Activated T-cell treated with anti-CD3 and anti-CD28 coated beads, Interleukin-2, amount 50 U/mL, for 72 hours (primary cell): ENCODE measurements at places on chromosomes 16 and 17. TPM values are rescaled to one million over a fixed set of nuclear protein-coding genes. Genes with fewer than 3 reads are reported as not detected.

The RAB37 gene
- 18.1 TPM for total RNA-seq

The PIGQ gene
- 18.2 TPM for total RNA-seq

DNA sequence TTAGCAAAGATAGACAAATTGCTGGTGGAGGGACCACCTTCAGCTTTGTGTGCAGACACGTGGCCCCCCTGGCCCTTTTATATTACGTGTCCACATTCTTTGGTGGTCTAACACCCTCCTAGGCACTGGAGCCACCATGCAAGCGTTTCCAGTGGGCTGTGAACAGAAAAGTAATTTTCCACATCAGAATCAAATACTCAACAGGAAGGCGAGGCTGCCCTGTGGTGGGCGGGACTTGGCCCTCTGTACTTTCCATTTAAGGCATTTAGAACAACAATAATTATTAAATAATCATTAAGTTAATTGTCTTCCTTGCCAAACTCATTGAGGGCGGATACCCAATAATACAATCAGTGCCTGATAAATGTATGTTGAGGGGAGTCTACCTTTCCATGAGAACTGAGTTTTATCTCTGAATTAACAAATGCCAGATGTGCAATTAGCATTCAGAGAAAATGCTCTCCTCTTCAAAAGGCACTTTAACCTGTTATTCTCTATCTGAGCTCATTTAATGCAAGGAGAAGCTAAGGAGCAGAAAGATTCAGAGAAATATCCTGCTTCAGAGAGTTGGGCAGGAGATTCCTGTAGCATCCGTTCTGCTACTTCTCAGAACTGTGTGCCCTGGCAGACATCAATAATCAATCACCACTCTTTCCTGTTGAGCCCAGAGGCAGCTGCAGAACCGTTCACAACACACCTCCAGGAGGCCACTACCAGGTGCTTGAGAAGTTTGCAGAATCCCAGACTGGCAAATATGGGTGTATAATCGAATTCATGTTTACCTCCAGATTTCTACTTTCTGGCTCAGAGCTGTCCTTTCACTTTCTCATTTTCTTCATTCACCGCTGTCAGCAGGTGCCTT is 109.4 kb downstream of the CMIP start:
- no peak for DNase-seq

- peak; percentile 81 for DNase-seq
Measured at GRCh38 chr16:30941600-30942425, 7.1 kb upstream of the ORAI3 start.

DNA sequence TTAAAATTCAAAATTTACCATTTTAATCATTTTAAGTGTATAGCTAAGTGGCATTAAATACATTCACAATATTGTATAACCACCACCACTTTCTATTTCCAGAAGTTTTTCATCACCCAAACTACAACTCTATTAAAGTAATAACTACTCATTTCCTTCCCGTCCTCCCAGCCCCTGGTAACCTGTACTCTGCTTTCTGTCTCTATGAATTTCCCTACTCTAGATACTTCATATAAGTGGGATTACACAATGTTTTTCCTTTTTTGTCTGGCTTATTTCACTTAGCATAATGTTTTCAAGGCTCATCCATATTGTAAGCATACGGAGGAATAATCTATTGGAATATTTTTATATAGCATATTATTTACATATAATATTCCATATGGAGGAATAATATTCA is 29.7 kb downstream of the ESRP2 start:
- no peak for DNase-seq

DNA sequence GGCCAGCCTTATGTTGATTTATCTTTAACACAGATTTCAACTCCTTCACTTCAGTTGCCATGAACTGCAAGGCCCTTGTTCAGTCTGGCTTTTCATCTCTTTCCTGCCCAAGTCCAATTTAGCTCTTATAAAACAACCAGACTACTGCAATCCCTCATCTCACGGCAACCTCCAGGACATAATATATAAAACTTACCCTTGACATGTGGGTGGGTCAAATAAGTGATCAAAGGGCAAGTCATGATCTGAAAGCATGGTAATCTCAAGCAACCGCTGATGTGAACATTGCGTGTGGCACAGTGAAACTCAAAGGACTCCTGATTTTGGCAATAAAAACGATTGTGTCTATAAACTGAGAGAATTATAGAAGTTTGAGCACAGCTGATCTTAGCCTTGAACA is 364.6 kb downstream of the CDH13 start:
- DNase-seq = no peak

DNA sequence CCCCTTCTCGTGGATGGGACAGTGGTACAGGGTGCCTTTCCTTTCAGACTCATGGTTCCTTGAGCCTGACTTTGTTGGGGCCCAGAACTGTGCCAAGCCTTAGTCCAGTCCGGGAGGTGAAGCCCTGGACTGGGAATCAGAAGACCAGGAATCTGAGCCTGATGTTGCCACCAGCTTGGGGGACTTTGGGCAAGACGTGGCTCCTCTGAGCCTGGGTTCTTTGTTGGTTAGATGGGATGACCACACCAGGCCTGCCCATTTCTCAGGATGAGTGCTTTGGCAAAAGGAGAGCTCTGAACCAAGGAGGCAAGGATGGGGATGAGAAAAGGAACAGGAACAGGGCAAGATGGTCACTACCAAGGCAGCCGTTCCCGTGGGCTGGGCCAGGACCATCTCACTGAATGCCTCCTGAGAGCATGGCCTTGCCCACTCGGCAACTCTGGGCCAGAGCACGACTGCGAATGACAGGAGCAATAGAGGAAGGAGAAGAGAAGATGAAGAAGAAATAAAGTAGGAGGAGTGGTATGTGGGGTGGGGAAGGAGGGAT is 32.5 kb downstream of the PITPNM3 start:
- no peak for DNase-seq

DNA sequence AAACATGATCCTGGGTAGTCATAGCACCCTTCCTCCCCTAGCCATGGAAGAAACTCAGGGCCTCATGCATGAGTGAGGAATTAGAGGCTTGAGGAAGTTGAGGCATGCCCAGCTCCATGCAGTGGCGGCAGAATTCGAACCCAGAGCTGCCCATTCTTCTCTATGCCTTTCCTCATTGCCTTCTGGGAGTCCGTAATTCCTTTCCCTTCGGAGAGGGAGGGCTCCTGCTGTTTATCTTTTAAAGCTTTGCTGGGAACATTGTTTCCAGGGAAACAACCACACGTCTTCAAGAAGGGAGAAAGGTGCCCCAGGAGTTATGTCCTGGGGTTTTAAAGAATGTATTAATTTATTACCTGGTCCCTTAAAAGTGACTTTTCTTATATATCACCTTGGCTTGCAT is 8.5 kb downstream of the CRISPLD2 start:
- DNase-seq = no peak

DNA sequence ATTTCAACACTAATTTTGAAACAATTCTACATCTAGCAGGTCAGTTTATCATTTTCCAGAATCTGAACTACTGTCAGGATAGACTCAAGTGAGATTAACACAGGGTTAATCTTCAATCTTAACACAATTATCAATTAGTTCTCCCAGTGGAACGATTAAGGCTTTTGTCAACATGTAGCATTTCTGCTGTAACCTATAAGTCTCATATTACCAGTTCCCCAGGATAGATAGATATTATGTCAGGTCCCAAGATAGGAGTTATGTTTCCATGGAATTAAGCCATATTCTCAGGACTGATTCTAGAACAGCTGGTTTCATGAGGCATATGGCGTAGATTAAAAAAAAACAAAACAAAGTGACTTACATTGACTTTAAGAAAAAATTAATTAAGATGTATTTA is 4.4 kb upstream of the FBF1 start:
- no peak for DNase-seq

DNA sequence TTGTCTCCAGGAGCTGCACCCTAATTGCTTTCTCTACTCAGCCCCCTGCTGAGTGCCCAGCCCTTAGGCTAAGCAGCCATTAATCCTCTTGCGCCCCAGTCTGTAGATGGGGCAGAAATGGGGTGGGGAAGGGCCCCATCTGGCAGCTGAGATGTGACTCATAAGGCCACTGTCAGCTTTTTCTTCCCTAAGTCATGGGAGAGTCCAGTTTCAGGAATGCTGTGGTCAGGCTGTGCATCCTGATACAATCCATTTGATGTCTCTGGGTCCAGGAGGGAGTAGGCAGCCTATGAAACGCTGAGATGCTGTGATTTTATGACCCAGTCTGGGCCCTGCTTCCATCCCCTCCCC is 12.3 kb downstream of the PLXDC1 start:
- DNase-seq = no peak

DNA sequence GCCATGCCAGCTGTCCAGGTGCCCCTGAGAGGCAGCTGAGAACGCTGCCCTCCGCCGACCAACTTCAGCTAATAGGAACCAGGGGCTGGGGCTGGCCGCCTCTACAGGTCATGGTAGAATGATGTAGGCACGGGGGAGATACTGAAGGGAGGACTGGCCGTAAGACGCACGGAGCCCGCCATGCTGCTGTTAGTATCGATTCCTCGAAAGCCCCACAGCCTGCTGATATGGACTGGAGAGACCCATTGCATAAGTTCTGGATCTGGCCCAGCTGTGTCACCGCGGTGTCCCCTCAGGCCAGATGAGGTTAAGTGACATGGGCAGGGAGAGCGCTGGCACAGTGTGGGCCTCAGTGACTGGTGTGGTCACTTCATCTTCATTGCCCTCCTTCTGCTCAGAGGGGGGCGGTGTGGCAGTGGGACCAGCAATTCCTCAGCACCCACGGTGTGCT is 75.6 kb downstream of the AMFR start:
- DNase-seq = no peak

DNA sequence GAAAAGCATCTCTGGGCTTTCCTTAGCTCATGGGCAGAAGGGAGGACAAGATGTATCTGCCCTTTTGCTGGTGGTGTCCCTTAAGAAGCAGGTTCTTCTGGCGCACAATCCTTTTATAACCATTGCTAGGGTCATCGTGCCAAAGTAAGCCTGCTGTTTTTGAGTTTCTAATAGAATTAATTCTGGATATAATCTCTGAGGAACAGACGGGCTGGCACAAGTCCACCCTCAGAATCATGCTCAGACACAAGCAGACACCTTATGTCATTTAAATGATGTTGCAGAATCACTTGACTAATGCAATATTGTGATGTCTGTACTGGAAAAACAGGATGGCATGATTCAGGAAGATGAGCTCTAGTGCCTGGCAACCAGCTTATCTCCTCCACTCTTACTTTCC is 18.8 kb upstream of the MMD start:
- DNase-seq = no peak

GRCh38 chr17:57260325-57261083 is 4.2 kb downstream of the MSI2 start:
- no peak for DNase-seq

DNA sequence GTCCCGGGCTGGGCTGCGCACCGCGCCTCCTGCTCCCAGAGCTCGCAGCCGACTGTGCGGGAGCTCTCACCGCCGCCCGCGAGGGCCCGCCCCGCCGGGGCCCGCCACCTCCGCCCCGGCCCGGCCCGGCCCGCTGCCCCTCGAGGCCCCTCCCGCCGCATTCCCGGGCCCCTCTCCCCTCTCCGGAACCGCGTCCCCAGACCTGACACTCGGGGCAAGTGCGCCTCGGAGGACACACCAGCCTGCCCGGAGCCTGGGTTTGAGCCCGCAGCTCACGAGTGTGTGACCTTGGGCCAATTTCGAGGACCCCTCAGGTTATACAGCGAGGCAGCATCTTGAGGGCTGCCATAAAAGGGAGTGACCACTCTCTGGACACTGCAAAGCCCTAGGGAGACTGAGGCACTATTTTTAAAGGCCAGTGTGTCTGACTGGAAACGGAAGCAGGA is 2.0 kb upstream of the GRIN2C start:
- DNase-seq = no peak

- no peak for DNase-seq
Measured at GRCh38 chr17:47700471-47701449, 6.8 kb downstream of the TBKBP1 start.

DNA sequence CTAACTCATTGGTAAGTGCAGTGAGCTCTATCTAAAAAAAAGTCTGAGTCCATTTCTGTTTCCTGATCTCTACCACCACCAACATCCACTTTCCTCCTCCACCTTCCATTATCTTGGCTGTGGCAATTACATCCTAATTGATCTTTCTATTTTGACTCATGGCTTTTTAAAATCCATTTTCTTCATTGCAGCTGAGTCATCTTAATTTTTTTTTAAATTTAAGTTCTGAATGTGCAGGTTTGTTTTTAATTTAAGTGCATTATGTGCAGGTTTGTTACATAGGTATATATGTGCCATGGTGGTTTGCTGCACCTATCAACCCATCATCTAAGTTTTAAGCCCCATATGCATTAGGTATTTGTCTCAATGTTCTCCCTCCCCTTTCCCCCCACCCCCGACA is 390.7 kb downstream of the XYLT1 start:
- no peak for DNase-seq

GRCh38 chr16:14347706-14348105 is 276.6 kb downstream of the MRTFB start:
- DNase-seq = no peak

- no peak for DNase-seq
Measured at GRCh38 chr16:82149536-82149935, 20.5 kb downstream of the MPHOSPH6 start.

DNA sequence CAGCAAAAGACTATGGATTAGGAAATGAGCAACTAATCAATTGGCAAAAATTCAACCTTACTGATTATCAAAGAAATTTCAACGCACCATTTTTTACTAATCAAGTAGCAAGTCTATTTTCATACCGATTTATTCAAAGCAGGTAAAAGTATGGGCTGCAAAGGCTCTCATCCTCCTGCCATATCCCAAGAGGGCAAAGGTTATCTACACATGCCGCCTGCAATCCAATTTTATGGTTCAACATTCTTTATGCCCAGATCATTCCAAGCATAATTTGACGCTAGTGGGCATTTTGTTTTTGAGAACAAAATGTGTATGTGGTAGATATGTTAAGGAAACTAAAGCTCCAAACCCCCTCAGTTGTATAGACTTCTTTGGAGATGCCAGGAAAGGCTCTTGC is 270.6 kb downstream of the MAF start:
- no peak for DNase-seq

GRCh38 chr16:46747777-46748651 is at the start of gene MYLK3:
MYLK3 (minus strand) TSS chr16:46748344; CDS start chr16:46748193, 151 bp downstream.
- DNase-seq = no peak
